ENCODE measurements at places on chromosomes 5 and 9. TPM values are rescaled to one million over a fixed set of nuclear protein-coding genes. Genes with fewer than 3 reads are reported as not detected.

Gene BHMT
- total RNA-seq: not detected

Gene GGTA1
- 2.6 TPM for total RNA-seq

Gene PCSK5
- 66.3 TPM for total RNA-seq

GRCh38 chr5:134521841-134522240 lies 3.6 kb upstream of the JADE2 start:
- H3K4me1 ChIP-seq: no peaks in the 10 kb centered on the region
- no peaks in the 10 kb centered on the region for H3K27me3 ChIP-seq
- no peak for DNase-seq
- no peak overlapping the region for H3K27ac ChIP-seq
- no peak overlapping the region for H3K4me3 ChIP-seq

GRCh38 chr9:37292896-37293295 lies 129.6 kb upstream of the GRHPR start:
- no peak for DNase-seq
- H3K4me3 ChIP-seq: no peak overlapping the region
- H3K36me3 ChIP-seq: no peaks in the 10 kb centered on the region
- no peaks in the 10 kb centered on the region for H3K4me1 ChIP-seq

- H3K27me3 ChIP-seq: no peaks in the 10 kb centered on the region
- H3K4me3 ChIP-seq: no peak overlapping the region
- H3K27ac ChIP-seq: no peak overlapping the region
- H3K36me3 ChIP-seq: no peaks in the 10 kb centered on the region
Observed at GRCh38 chr5:131242728-131243255, 21.1 kb upstream of the CDC42SE2 start.

DNA sequence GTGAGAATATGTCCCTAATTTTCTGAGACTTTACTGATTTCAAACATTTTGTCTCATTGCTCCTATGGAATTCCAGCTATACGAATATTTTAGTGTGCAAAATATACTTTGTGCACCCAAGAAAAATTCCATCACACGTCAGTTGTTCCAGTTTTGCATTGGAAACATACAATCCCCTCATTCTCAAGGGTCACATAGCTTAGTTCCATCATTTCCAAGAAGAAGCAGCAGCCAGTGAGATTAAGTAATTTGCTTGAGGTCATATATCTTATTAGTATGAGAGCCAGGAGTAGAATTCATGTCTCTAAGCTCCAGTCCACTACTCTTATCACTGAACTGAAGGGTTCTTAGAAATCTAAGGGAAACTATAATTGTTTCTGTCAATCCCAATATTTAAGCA lies 746.7 kb upstream of the C9orf72 start:
- no peak overlapping the region for H3K27ac ChIP-seq
- H3K36me3 ChIP-seq: no peaks in the 10 kb centered on the region
- no peak for DNase-seq
- no peak overlapping the region for H3K4me3 ChIP-seq

GRCh38 chr9:136861874-136862457 lies 4.1 kb downstream of the EDF1 start:
- H3K36me3 ChIP-seq: peaks cover 34% of the 10 kb centered on the region
- no peak overlapping the region for H3K4me3 ChIP-seq
- no peaks in the 10 kb centered on the region for H3K27me3 ChIP-seq
- no peak for DNase-seq

DNA sequence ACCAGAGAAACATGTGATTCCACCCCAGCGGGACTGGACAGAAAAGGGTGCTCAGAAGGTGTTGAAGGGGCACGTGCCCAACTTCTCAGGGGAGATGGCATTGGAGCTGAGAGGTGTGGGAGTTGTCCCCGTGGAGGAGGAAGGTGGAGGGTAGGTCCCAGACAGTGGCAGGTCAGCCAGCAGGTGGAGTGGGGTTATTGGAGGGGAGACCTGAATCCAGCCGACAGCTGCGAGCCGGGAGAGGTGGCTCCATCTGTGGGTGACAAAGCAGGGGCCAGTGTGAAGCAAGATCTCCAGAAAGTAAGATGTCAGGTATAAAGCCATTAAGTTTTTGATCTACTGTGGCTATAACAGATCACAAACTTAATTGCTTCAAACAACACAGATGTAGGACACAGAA lies 75.1 kb downstream of the HRH2 start:
- no peaks in the 10 kb centered on the region for H3K4me1 ChIP-seq
- no peaks in the 10 kb centered on the region for H3K36me3 ChIP-seq
- H3K27me3 ChIP-seq: no peaks in the 10 kb centered on the region
- DNase-seq: no peak

DNA sequence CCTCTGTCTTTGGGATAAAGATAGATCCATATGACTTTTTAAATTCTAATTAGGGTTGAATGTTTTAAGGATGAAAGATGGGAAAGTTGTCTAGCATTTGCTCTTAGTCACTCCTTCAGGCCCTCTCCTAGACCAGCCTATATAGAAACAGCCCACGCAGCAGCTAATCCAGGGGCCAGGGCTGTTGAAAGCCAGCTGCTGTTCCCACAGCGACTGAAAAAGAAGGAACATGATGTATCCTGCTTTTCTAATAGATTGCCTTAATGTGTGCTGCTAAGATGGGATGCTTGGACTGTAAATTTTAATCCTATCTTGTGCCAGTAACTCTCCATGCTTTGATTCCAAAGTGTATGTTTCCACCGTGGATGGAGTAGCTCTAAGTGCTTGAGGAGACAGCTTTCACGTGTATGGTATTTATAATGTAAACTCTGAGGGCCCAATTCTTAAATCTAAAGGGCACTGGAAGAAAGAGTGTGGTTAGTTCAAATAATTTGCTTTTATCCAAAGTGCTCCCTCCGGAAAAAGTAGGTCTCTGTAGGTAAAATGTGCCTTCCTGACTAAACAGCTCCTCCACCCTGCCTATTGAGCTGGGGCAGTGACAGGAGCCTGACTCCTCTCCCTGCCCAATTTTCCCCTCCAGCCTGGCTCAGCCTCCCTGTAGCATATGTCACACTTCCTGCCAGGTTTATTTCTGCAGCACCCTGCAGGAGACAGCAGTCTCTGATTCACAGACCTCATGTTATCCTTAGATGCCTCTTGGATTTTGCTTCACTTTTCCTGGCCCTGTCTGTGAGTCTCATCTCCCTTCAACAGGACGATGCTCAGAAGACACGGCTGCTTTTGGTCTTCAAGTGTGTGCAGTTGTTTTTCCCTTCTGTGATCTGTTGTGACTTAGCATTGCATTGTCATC lies 33.2 kb downstream of the SLC36A1 start:
- DNase-seq: no peak
- no peaks in the 10 kb centered on the region for H3K27me3 ChIP-seq
- no peaks in the 10 kb centered on the region for H3K4me1 ChIP-seq
- no peak overlapping the region for H3K27ac ChIP-seq

All from ascending aorta (tissue), 2 donors.